ENCODE measurements at places on chromosomes 4 and X.

DNA sequence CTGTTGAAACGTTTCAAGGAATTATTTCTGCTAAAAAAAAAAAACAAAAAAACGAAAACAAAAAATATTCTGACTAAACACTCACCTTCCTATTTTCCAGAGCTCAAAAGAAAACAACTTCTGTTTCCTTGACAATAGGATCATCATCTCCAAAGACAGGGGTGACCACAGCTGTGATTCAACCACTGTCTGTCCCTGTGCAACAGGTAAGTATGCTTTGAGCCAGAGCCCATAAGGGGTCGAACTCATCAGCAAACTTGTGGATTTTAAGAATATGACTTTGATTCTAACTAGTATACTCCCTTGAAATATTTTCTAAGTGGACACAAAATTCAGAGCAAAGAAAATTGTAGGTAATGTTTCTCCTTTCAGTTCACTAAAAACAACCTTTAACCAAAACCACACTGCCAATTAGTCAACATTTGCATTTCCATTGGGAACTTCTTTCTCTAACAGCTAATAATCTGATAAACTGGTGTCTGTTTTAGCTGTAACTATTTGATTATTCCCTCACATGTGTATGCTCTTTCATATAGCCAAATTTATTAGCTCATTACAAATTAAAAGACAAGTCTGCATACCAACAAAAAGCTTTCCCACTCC is 186.1 kb downstream of the PALLD start:
- DNase-seq, result no peak

DNA sequence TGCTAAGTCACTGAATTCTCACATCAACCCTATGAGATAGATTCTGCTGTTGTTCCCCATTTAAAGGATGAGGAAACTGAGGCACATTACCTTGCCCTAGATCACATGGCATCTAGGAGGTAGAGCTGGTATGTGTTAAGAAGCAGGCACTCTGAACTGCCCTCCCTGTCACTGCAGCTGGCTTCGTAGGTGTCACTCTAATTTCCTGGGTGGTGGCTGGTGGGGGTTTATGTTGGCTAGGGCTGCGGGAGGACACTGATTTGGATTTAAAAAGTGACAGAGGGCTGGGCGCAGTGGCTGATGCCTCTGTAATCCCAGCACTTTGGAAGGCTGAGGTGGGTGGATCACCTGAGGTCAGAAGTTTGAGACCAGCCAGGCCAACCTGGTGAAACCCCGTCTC is 93.0 kb downstream of the ARHGAP10 start:
- DNase-seq, result no peak

DNA sequence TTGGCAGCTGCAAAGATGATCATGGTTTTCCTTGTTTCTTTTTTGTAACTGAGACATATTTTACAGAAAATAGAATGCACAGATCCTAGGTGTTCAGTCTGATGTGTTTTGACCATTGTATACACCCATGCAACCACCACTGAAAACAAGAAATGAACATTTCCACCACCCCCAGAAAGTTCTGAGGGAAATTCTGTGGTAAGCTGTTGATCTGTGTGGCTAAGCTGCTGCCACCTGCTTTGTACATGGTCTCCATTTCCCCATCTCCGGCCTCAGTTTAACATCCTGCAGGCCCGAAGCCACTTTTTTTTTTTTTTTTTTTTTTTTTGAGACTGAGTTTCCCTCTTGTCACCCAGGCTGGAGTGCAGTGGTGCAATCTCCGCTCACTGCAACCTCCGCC is 65.3 kb downstream of the NYX start:
- DNase-seq, result no peak

- peak; percentile 54 for DNase-seq
Observed at GRCh38 chrX:16869393-16870094, 618 bp downstream of the RBBP7 start.

DNA sequence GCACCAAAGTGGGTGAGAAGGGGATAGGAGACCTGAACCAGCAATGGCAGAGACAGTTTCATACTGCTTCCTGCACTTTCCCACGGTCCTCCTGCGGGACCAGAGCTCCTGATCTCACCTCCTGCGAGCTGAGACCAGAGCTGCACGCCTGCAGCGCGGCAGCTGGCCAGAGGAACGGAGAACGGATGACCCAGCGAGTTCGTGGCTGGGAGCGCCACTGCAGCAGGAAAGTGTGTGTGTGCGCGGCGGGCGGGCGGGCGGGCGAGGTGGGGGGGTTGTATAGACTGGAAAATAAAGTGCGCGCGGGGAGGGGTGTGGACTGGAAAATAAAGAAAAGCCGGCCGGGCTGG is 16.5 kb downstream of the MCF2 start:
- no peak for DNase-seq

DNA sequence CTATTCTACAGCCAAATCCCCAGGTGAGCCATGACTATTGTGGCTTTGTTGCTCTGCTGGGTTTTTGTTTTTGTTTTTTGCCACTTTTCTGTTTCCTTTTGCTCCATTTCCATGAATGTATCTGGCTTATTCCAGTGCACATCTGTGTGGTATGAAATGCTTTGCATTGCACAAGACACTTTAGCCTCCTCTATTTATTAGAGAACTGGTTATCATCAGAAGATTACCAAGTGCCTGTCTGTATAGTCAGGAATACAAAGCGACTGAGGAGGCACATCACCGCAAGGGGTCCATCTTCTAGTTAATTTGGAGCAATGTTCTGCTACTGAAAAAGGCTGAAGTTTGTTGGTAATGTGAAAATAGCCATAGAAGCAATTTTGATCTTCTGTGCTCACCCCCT is 120.8 kb downstream of the DCLK2 start:
- no peak for DNase-seq

DNA sequence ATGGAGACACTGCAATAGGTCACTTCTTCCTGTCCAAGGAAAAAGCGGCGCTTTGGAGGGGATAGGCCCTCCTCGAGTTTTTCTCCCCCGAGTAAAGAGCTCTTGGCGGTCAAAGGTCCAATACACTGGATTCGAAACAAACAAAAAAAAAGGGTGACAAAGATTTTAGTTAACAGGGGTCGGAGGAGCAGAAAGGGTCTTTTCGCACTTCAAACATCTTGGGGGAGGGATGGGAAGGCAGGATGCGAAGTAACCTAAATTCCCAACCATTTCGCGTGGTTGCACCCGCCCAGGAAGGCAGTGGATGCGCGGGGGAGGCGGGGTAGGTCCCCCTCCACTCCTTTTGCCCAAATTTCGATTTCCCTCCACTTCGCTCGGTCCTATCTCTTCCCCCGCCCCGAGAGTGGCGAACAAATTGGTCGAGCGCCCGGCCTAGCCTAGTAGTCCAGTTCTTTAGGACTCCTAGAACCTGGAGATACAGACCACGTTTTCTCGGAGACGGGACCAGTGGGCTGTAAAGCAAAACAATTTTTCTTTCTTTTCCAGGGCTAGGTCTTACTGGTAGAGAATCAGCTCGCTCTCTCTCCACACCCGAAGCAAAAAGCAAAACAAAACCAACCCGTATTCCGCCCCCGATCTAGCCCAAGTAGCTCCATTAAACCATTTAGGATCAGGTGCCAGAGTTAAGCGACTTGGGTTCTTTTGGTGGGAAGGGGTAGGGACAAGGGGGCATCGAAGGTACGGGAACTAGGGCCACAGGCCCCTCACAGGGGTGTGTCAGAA is 2.0 kb upstream of the STAG2 start:
- DNase-seq, result peak; percentile 5

DNA sequence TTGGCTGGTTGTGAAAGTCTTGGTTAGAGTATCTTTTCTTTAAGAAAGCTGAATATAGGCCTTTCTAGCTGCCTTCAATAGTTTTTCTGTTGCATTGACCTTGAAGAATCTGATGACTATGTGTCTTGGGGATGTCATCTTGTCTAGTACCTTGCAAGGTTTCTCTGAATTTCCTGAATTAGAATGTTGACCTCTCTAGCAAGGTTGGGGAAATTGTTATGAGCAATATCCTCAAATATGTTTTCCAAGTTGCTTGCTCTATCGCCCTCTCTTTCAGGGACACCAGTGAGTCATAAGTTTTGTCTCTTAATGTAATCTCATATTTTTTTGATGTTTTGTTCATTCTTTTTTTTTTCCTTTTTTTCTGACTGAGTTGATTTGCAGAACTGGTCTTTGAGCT is 194.7 kb downstream of the RAB28 start:
- no peak for DNase-seq

GRCh38 chrX:111955901-111956300 is 79.9 kb downstream of the TRPC5OS start:
- DNase-seq, result no peak

DNA sequence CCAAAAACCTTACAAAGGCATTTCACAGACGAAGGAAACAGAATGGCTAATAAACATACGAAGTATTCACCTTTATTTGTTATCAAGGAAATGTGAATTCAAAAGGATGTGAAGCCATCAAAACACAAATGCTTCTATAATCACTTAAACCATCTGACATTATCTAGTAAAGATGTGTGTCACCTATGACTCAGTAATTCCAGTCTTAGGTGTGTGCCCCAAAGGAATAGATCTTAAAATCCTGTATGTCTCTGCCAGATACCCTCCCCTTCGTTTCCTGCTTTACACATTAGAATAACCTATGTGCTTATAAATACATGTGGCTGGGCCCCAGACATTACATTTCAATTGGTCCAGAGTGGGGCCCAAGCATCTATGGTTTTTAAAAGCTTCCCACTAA is 41.8 kb upstream of the CEP135 start:
- DNase-seq, result no peak

GRCh38 chrX:72080150-72080549 is 51.6 kb downstream of the RTL5 start:
- DNase-seq, result no peak

- peak; percentile 59 for DNase-seq
Observed at GRCh38 chr4:42282081-42282901, 115.0 kb upstream of the SHISA3 start.

- DNase-seq, result no peak
Observed at GRCh38 chr4:128241425-128241913, 46.1 kb downstream of the PGRMC2 start.

GRCh38 chrX:142002471-142002870 is 98.8 kb downstream of the MAGEC1 start:
- DNase-seq, result no peak

Measured in neural crest cell (in vitro differentiated cells).